ENCODE measurements at places on chromosomes 11 and 22.

DNA sequence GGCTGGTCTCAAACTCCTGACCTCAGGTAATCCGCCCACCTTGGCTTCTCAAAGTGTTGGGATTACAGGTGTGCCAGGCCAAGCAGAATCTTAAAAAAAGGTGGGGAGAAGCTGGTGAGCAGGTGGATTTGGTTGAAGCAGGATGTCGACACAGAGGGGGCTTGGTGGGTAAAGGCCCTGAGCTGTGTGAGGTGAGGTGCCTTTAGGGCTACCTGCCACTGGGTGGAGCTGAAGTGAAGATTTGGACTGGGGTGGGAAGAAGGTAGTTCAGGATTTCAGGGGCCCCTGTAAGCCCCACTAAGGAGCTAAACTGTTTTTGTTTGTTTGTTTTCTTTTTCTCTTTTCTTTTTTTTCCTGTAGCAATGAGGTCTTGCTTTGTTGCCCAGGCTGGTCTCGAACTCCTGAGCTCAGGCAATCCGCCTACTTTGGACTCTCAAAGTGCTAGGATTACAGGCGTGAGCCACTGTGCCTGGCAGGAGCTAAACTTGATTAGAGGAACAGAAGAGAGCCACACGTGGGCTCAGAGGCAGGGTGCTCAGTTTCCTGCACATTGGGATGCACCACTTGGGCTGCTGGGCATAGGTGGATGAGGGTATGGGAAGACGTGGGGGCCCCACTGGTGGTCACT lies 6.0 kb downstream of the P2RX6 start:
- DNase-seq, result no peak

- no peak for DNase-seq
Observed at GRCh38 chr11:11538277-11538960, 83.4 kb downstream of the GALNT18 start.

- DNase-seq, result no peak
Observed at GRCh38 chr11:128653801-128654231, 40.1 kb upstream of the FLI1 start.

DNA sequence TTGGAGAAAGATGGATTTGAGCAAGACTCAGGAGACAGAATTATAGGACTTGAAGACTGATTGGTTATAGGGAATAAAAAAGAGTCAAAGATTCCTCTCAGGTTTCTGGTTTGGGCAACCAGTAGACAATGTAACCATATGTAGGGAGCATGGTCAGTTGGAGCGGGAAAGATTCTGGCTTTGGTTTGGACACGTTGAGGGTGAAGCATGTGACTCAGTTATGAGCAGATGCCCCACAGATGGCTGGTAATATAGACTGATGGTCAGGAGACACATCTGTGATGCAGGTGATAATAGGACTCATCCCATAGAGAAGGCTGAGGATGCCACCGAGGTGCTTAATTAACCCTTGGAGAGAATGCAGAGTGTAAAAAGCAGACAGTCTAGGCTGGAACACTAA lies 132.1 kb downstream of the CD44 start:
- DNase-seq, result no peak

DNA sequence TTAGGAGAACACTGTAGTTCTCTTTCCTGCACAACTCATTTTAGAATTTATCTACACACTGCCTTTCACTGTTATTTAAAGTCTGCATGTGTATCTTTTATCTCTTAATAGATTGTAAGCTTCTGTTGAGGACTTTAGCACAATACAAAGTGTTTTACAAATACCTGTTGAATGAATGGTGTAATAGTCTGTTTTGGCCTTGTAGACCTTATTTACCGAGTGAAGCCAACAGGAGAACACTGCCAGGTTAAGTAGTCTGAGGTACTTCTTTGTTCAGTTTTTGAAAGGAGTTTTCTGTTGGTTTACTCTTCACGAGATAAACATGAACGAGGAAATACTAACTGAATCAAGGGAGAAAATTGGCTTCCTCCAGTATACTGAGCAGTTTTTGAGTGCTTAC lies 31.0 kb downstream of the SIK2 start:
- DNase-seq, result no peak

GRCh38 chr22:25388866-25389540 lies 169.6 kb downstream of the CRYBB2 start:
- no peak for DNase-seq

DNA sequence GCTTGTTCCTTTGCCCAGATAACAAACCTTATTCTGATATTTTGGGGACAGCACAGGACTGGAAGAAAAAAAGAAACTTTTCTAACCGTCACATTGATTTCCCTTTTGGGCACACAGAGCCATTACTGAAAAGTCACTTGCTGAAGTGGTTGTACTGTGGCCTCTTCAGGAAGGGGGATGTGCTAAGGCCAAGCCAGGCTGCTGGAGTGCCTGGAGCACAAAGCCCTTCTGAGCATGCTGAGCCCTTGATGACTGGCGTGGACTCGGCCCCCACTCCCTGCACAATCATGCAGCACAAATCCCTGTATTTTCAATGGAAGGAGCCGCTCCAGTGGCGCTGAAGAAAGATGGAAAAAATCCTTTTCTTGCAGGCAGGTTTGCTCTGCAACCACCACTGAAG lies 164.2 kb downstream of the NTM start:
- DNase-seq, result no peak

DNA sequence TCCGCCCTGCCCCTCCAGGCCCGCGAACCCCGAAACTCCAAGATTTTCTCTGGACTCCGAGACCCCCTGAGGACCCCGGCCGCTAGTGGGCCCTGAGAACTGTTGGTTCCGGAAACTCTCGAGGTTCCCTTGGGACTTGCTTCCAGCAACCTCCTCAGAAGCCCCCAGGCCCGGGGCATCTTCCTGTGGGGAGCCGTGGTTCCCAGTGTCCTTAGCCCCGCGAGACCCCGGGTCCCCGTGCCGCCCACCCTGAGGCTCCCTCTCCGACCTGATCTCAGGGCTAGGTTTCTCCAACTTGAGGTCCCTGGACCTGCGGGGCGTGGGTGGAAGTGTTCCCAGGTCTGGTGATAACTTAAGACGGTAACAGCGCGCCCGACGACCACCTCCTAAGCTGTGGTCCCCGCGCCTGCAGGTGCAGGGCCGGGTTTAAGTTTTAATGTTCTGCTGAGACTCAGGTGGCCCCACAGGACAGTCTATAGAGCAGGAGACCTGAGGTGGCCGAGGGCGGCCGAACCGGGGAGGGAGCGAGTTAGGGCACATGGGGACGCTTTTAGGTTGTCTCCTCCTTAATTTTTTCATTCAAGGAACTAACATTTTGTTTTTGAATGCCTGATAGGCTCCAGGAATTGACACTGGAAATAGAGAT lies 720 bp downstream of the FAM118A start:
- no peak for DNase-seq

GRCh38 chr22:31451709-31452571 lies 37.7 kb downstream of the EIF4ENIF1 start:
- no peak for DNase-seq

- DNase-seq, result no peak
Observed at GRCh38 chr22:25395915-25396314, 168.6 kb upstream of the GRK3 start.

- no peak for DNase-seq
Observed at GRCh38 chr11:115464269-115464668, 39.9 kb downstream of the CADM1 start.

- DNase-seq, result no peak
Observed at GRCh38 chr22:44085743-44086270, 61.7 kb downstream of the PARVB start.
